Activated naive CD4-positive, alpha-beta T cell treated with anti-CD3 and anti-CD28 coated beads, Interleukin-2, amount 50 U/mL, for 16 hours (primary cell): ENCODE measurements at places on chromosomes 16 and 17.

- DNase-seq, result no peak
Measured at GRCh38 chr17:17361867-17362539, 58.8 kb downstream of the NT5M start.

DNA sequence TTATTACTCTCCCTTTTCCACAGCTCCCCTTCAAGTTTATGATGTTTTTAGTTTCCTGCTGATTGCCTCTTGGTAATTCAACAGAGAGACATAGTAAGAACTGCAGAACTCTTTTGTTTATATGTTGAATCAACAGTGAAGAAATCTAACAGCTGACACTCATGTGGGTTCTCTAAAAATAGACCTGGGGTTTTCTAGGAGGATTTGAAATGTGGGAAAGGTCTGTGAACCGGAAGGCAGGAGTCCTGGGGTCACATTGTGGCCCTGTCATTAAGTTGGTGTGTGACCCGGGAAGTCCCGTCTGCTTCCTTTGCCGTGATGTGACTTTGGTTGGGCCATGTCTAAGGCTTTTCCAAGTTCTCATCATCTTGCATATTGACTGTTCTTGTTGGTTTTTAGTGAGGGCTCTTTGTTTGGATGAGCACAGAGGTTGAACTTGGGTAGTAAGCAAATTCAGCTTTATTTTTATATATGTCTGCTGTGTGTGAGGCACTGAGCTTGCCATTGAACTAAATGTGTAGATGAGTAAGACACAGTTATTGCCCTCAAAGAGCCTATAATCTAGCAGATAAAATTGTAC, 48.5 kb upstream of the HS3ST3A1 start:
- no peak for DNase-seq

DNA sequence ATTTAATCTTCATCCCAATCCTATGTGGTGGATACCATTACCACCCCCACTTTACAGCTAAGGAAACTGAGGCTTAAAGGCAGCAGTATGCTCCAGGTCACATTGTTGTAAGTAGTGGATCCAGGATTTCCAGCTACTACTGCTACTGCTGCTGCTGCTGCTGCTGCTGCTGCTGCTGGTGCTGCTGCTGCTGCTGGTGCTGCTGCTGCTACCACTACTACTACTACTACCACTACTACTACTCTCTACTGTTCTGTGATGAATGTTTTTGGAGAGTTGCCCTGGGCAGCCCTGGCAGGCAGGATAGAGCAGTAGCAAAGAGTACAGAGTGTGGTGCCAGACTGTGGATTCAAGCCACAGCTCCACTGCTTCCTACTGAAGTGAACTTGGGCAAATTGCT, 49.3 kb upstream of the SLC12A3 start:
- DNase-seq, result no peak

- no peak for DNase-seq
Measured at GRCh38 chr16:87420026-87421002, 28.2 kb downstream of the MAP1LC3B start.

GRCh38 chr17:1478418-1478817, 14.1 kb downstream of the MYO1C start:
- DNase-seq, result no peak

- DNase-seq, result no peak
Measured at GRCh38 chr16:55501549-55502322, 7.1 kb upstream of the LPCAT2 start.

GRCh38 chr16:89658221-89658879, 714 bp downstream of the SPATA33 start:
- no peak for DNase-seq

- DNase-seq, result no peak
Measured at GRCh38 chr17:77681861-77682260, 276.6 kb upstream of the TNRC6C start.

DNA sequence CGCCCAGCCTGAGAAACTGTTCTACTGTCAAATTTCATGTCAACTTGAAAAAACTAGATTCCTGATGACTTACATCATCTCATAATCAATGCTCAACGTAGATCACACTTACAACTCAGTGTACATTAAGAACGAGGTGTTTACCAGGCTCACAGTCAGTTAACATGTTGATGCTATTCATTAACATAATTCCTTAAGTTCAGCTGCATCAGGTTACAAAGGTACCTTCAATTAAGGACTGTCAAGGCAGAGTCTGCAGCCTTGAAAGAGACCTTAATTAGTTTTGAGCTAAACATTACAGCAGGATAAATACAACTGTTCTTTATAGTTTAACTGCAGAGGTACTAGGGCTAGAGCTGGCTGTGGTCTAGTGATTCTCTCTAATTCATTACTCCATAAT, 1.9 kb downstream of the GNA13 start:
- no peak for DNase-seq

GRCh38 chr17:27832831-27833230, 32.5 kb upstream of the NOS2 start:
- no peak for DNase-seq

DNA sequence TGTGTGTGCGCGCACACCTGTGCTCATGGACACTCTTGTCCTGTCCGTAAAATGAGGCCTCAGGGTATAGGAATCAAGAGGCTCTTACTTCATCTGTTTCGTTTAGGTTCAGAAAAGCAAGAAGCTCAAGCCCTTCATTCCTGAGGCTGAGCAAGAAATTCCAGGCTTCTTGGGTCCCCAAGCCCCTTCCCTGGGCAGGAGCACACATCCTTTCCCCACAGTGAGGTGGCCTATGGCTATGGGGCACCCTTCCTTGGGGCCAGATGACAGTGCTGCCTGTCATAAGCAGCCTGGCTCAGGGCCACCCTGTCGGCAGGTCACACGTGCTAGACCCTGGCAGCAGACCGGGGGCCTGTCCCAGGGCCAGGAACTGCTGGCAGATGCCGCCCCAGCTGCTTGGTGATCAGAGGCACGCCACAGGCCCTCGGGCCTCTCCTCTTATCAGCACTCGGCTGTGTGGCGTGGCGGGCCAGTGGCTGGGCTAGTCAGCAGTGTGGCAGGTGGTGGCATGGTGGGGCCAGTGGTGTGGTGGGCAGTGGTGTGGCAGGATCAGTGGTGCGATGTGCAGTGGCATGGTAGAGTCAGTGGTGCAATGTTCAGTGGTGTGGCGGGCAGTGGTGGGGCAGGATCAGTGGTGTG, 50.2 kb downstream of the NKD1 start:
- no peak for DNase-seq

GRCh38 chr17:57772774-57773173, 27.7 kb upstream of the CCDC182 start:
- DNase-seq, result no peak
